ENCODE measurements at places on chromosomes 4 and X. TPM values are rescaled to one million over a fixed set of nuclear protein-coding genes. Genes with fewer than 3 reads are reported as not detected.

DNA sequence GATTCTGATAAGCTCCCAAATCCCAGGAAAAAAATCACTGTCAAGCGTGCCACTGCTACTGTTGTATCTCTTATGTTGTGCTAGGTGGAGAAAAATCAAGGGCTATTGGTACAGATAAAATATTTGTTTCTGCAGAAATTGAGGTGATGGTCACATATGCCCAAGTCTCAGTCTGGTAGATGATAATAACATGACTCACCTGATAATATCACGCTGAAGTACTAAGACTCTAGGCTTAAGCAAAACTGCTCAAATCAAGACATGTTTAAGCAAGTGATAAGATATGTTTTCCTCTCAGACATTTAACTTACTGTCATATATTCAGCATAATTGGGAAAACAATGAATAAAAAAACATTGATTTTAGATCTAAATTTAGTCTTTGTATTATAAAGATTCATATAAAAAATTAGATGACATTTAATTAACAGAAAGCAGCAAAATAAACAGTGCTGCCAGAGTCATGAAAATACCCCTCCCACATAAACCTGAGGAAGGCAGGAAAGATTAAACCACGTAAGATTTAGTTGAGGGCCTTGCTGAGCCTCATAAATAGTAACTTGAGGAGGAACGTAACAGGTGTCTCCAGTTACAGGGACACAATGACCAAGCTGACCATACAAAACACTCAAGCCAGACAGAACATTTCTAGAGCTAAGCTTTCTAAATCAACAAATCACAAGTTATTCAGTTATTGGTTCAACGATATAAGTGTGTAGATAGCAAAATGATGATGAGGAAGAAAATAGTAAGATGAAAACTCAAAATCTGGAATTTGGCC, 143.5 kb downstream of the CHM start:
- DNase-seq, result no peak

- DNase-seq, result no peak
Observed at GRCh38 chr4:2511645-2512131, 24.8 kb upstream of the FAM193A start.

ETDB gene
- not detected for total RNA-seq

DNA sequence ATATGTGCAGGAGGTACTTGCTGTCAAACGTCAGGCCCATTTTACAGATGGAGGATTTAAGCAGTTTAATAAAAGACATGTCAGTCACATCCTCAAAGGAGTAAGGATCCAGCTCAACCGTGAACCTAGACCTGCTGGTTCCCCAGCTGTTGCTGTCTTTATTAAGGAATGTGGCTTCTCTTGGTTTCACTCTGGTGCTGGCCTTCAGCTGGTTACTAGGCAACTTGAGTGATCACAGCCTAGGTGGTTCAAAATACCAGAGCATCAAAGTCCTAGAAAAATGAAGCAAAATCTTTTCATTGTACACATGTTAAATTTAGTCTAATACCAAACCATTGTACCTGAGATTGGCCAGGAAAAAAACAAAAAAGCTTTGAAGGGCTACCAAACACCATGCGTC, 32.7 kb upstream of the GLRA2 start:
- no peak for DNase-seq

- no peak for DNase-seq
Observed at GRCh38 chr4:472881-473569, 25.9 kb downstream of the ZNF721 start.

DNA sequence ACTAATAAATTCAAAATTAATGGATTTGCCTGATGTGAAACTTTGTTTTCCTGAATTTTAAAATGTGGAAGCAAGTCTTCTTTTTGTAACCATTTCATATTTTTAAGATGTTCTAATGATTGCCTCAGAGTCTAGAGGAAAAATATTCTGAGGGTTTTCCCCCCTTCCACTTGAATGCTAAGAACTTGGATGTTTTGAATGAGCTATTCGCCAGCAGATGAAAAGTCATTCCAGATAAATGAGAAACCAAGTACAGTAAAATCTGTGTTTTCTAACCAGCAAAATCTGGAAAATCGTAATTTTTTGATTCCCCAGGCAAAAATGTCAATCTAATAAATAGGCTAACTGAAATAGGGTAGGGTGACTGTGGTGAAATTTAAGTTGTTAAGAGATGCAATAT, 45.6 kb downstream of the SLIT2 start:
- DNase-seq, result no peak

GRCh38 chrX:134601240-134601765, 57.0 kb downstream of the PLAC1 start:
- no peak for DNase-seq

DNA sequence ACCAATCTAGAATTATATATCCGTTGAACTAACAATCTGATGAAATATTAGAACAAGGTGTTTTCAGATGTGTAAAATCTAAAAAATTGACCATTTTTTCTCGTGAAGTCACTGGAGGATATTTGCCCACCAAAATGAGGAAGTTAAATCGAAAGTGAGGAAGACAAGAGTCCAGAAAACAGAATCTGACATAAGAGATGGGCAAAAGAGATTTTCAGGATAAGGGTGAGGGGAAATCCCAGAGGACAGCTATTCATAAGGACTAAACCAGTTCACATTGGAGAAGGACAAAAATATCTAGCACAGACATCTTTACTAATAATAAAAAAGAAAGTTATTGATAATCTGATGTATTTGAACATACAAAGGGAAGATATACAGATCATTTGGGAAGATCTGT, 18.7 kb upstream of the ALG13 start:
- DNase-seq, result no peak

RPS6KA6 gene
- 0.33 TPM for total RNA-seq

DNA sequence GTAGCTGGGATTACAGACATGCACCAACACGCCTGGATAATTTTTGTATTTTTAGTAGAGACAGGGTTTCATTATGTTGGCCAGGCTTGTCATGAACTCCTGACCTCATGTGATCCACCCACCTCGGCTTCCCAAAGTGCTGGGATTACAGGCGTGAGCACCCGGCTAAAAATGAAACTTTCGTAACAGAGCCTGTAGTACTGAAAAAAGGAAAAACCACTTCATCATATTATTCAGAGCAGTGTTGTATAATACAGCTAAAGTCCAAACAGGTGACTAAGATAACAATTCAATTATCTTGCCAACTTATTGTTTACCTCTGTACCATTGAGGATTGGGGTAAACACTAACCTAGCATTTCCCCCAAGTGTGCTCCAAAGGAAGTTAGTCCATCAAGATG, 43.9 kb upstream of the HPRT1 start:
- no peak for DNase-seq

DNA sequence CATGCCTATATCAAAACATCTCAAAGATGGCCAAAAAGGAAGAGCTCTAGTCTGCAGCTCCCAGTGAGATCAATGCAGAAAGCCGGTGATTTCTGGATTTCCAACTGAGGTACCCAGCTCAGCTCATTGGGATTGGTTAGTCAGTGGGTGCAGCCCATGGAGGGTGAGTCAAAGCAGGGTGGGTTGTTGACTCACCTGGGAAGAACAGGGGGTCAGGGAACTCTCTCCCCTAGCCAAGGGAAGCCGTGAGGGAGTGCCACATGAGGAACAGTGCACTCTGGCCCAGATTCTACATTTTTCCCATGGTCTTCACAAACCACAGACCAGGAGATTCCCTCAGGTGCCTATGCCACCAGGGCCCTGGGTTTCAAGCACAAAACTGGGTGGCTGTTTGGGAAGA, 57.3 kb upstream of the FGF16 start:
- no peak for DNase-seq

SPANXN3 gene
- not detected for total RNA-seq

HHIP gene
- total RNA-seq, result not detected

- no peak for DNase-seq
Observed at GRCh38 chr4:113893546-113893945, 85.9 kb downstream of the ARSJ start.

GRCh38 chr4:53459548-53459947, 82.1 kb downstream of the FIP1L1 start:
- no peak for DNase-seq

PRDM5 gene
- total RNA-seq, result 1.3 TPM

Measured in activated naive CD8-positive, alpha-beta T cell treated with anti-CD3 and anti-CD28 coated beads for 36 hours (primary cell).